ENCODE measurements at places on chromosomes 11 and 22.

- no peak for DNase-seq
Observed at GRCh38 chr22:21842946-21843345, 24.5 kb downstream of the MAPK1 start.

- no peak for DNase-seq
Observed at GRCh38 chr11:11071486-11071885, 213.6 kb upstream of the ZBED5 start.

GRCh38 chr11:107683807-107684206 is 28.0 kb downstream of the SLN start:
- peak; percentile 19 for DNase-seq

GRCh38 chr11:985406-985805 is 51.1 kb downstream of the MUC6 start:
- DNase-seq = no peak

- DNase-seq = no peak
Observed at GRCh38 chr22:44850946-44851345, 98.6 kb downstream of the ARHGAP8 start.

DNA sequence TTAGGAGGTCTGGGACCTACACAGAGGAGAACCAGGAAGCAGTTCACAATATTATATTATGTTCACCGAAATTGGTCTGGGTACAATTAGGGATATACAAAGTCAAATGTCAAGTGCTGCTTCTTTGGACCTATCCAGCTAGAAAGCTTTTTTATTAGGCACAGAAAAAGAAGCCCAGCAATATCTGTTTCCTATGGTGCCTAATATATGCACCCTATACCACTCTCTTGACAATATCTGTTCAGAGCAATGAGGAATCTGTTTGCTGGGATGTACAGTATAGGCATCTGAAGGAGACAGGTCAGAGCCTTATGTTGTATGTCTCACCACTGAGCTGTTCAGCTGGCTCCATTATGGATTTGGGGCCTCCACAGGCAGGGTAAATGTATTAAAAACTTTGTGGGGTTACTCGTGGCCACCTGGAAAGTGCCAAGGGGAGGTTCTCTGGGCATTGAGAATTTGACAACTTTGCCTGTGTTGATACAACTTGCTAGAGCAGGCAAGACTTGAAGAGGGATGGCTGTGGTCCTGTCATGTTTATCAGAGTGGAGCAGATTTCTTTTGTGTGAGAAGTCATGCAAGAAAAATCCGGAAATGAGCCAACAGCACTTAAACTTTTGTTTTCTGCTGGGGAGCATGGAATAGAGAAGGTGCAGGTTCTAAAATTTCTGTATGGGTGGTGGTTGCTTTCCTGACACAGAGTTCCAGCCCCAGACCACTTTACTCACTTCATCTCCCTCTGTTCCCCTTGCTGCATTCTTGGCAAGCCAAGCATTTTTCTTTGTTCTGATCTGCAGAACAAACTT is 10.1 kb downstream of the STIM1 start:
- no peak for DNase-seq

DNA sequence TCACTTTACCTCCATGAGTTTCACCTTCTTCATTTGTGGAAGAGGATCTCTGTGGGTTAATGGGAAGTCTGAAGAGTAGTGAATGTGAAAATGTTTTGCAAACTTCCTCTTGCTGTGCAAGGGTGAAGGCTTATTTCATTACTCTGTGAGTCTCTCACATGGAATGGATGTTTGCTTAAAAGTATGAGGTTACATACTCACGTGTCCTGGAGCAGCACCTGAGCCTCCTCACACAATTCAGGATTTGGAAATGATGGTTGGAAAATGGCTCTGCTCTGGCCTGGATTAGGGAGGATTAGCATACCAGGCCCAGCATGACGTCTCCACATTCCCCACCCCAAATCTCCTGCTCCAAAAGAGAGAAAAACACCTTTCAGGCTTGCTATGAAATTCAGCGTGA is 4.8 kb downstream of the GRAMD1B start:
- DNase-seq = no peak

DNA sequence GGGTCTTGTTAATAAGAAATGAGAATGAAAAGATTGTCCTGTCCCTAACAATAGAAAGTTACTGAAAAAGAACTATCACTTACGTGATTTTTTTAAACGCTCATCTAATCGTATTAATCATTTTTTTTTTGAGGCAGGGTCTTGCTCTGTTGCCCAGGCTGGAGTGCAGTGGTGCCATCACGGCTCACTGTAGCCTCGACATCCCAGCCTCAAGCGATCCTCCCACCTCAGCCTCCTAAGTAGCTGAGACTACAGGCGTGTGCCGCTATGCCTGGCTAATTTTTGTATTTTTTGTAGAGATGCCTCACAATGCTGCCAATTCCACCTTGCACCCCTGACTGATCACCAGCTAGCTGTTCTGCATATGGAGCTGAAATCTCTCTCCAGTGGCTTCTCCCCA is 15.7 kb downstream of the PDGFB start:
- no peak for DNase-seq

- no peak for DNase-seq
Observed at GRCh38 chr11:78373689-78374088, 43.9 kb downstream of the GAB2 start.

- DNase-seq = no peak
Observed at GRCh38 chr22:43304831-43305590, 38.2 kb downstream of the SCUBE1 start.

DNA sequence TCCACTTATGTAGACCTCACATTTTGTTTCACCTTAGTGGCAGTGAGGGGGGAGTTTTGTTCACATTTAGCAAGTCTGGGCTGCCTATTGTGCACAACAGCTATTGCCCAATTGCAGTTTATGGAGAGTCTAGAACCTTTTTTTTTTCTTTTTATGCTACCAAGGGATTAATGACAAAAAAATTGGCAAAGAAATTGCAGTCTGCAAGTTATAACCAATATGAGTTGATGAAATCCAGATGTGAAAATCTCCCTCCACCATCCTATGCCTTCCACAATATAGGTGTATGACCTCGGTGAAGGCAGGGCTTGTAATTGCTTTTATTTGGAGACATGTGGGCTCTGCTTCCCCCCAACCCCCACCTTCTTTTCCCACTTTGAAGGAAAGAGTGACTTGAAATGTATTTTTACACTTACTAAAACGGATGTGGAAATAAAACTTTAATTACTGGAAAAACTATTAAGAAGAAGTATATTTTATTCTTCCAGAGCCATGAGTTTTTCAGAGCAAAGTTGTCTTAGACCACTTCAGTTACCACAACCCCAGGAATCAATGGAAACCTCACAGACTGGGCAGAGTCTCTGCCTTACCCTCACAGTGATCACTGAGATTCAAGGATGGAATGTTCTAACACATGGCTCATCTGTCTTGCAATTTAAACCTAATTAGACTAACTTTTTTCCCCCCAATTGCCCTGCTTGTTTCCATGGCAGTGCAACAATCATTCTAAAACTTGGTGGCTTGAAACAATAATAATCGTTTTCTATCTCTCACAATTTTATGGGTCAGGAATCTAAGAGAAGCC is 120.8 kb upstream of the SLC5A12 start:
- DNase-seq = no peak

- DNase-seq = no peak
Observed at GRCh38 chr11:24421766-24422165, 75.1 kb upstream of the LUZP2 start.

GRCh38 chr22:26565889-26566288 is 24.0 kb downstream of the TPST2 start:
- DNase-seq = no peak

- no peak for DNase-seq
Observed at GRCh38 chr11:28618416-28618815, 510.2 kb downstream of the METTL15 start.

GRCh38 chr11:37141707-37142106 is 543.7 kb upstream of the RAG2 start:
- DNase-seq = no peak

- no peak for DNase-seq
Observed at GRCh38 chr22:42439821-42440674, 7.8 kb upstream of the NFAM1 start.

- DNase-seq = no peak
Observed at GRCh38 chr11:126485986-126486635, 130.6 kb downstream of the ST3GAL4 start.

DNA sequence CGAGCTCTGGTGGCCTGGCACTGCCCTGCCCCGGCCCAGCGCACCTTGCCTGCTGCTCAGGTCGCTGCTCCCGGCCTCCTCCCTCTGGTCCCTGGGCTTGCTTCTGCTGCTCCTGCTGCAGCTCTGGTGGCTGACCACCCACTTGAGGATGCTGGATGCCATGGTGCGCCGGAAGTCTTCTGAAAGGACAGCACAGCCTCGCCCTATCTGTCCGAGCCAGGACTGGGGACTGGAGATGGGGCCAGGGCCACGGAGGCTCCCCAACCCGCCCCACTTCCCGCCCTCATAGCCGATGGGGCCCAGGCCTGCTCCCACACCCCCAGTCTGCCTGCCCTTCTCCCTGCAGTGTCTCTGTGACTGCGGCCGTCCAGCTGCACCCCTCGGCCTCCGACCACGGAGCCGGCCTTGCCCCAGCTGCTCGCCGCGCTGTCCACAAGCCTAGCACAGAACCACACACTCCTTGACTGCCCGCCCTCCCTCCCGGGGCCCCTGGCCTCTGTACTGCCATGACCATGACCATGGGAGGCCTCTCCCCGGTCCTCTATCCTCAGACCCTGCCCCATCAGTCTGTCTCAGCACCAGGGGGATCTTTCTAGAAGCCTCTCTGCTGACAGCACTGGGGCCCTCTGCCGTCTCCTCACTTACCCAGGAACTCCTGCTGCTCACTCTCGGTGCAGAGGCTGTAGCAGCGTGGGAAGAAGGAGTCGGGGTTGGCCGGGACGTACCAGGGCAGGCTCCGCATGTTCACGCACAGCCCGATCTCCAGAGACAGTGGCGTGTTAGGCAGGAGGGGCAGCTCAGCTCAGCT is 12.7 kb downstream of the TTLL8 start:
- no peak for DNase-seq

DNA sequence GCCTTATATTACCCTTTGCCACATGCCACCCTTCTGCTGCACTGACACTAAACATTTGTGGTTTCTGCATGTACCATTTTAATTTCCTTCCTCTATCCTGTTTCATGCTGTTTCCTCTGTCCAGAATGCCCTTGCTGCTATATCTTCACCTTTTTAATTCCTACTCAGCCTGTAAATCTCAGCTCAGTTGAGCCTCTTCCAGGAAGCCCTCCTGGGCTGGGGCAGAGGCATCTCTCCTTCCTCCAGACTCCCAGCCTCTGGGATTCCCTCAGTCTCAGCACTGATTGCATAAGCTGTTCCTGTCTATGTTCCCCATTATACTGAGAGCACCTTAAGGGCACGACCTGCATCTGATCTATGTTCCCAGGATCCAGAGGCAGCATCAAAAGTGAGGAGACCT is 98.7 kb downstream of the RNF169 start:
- DNase-seq = no peak

DNA sequence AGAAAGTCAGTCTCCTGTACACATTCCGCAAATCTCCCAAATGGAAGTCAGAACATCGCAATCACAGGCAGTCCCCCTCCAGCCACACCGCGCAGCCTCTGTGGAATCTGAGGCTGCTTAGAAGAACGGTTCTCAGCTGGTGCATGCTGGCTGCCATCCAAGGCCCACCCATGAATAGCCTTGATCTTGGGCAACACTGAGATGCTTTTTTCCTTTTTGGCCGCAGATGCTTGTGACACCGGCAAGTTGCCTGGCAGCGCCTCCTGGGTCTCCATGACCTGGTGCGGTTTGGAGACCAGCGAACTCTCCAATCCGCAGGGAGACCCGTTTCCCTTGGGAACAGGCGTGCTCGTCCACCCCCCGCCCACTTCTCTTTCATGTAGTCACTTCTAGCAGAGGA is 26.3 kb upstream of the PHF21B start:
- no peak for DNase-seq

DNA sequence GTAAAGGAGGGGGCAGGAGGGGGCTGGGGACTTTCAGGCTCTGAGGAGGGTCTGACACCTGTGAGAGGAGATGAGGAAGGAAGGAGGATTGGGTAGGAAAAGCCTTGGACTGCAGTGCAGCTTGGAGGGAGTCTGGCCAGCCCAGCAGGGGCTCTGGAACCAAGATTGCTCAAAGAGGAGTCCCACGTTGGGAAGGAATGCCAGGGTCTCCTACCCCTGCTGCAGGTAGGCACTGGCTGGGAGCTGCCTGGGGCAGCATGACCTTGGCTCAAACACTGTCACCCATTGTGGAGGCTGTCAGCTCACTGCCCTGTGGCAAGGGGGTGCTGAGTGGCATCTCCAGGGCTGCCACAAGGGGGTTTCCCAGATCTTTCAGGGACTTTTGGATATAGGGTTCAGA is 94.5 kb downstream of the RPS6KA4 start:
- no peak for DNase-seq

DNA sequence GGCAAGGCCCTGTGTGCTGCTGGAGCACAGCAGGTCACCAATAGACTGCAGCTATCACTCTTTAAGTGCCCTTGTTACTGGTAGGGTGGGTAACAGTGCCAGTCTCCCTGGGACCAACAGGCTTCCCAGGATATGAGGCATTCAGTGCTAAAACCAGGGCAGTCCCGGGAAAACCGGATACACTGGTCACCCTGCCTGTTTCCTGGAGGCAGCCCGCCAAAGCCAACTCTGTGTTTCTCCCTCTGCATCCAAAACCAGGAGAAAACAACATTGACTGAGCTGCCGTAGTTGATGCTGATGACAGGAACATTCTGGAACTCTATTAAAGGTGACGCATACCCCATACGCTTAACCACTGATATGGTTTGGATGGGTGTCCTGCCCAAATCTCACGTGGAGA is 149.1 kb downstream of the SHANK2 start:
- no peak for DNase-seq

GRCh38 chr22:42489000-42489399 is 30.6 kb downstream of the RRP7A start:
- DNase-seq = no peak

DNA sequence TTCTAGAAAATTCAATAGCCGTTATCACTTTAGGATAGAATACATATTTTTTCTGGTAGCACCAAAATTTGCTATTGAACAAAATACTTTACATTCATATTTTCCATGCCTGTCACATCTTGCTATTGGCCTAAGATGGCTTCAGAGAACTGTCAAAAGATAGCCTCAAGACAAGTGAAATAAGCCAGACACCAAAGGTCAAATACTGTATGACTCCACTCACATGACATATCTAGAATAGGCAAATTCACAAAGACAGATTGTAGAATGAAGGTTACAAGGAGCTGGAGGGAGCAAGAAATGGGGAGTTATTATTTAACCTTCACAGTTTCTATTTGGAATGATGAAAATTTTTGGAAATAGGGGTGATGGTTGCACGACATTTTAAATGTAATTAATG is 223.7 kb upstream of the ZC3H12C start:
- no peak for DNase-seq

- no peak for DNase-seq
Observed at GRCh38 chr11:72807792-72808191, 6.4 kb upstream of the ATG16L2 start.
